ENCODE measurements at places on chromosomes 4 and X. TPM values are rescaled to one million over a fixed set of nuclear protein-coding genes. Genes with fewer than 3 reads are reported as not detected.

The SMPX gene
- 0.96 TPM for total RNA-seq

- DNase-seq = peak; percentile 66
Measured at GRCh38 chrX:154727871-154728270, 23.0 kb downstream of the GAB3 start.

- no peak for DNase-seq
Measured at GRCh38 chrX:31860686-31861085, 788.8 kb upstream of the FTHL17 start.

DNA sequence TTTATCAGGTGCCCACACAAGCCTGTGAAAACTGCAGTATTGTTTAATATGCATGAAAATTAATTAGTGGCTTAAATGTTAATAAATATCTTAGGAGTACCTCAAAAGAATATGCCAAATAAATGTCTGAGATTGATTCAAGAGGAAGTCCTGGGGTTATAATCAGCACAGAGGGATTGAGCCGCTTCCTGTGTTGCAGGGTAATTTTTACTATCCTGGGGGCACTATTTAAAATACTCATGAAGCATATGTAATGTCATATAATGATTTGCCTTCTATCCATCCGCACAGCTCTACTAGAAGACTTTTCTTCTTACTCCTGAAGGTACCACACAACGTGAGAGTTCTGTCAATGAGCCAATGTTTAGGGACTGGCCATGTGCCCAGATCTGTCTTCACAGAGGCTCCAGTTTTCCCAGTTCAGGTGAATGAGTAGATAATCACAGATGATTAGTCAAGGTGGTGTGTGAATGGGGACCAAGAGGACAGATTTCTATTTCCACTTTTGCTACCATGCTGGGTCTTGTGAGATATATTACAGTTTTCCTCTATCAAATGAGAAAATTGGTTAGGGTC, 233.3 kb downstream of the USP46 start:
- DNase-seq = no peak

GRCh38 chrX:46549914-46550313, 4.7 kb upstream of the ZNF674 start:
- DNase-seq = no peak

The ATP2B3 gene
- not detected for total RNA-seq

GRCh38 chrX:37662181-37662580, 23.4 kb upstream of the XK start:
- no peak for DNase-seq

- DNase-seq = no peak
Measured at GRCh38 chr4:56195025-56195424, 192.3 kb downstream of the AASDH start.

- no peak for DNase-seq
Measured at GRCh38 chr4:57875829-57876392, 765.7 kb upstream of the IGFBP7 start.

DNA sequence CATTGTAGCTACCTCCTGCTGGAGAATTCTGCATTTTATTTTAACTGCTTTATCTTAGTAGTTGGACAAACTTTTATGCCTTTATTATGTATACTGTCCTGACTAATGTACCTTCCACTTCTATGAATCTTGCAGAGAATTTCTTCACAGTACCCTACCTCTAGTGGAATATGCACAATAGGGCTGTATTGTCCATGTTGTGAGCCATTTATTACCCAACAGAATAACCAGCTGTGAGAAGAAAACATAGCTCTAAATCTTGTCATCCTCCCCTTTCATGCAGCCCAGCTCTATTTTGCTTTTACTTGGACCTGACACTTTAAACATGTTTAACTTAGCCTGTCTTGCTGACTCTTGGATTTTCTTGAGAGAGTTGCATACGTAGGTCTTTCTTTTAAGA, 56.2 kb downstream of the MCUB start:
- no peak for DNase-seq

- no peak for DNase-seq
Measured at GRCh38 chr4:16205298-16206164, 20.7 kb downstream of the TAPT1 start.

Data from left lobe of liver (tissue), 2 donors.